ENCODE measurements at places on chromosomes 11 and 22.
A peak's percentile ranks its signal among the peaks of the same experiment; 100 is the strongest.

DNA sequence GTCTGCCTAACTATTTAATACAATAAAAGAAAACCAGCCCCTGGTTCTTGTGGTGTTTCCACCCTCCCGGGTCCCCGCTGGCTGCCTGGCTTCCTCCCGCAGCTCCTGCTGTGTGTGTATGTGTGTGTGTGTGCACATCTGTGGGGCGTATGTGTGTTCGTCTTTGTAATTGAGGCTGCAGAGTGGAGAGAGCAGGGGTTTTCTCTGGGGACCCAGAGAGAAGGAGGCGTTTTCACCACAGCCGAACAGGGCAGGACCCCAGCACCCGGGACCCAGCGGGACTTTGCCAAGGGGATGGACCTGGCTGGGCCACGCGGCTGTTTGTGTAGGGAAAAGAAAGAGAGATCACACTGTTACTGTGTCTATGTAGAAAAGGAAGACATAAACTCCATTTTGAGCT is 42.7 kb downstream of the IGLL1 start:
- DNase-seq, result no peak

DNA sequence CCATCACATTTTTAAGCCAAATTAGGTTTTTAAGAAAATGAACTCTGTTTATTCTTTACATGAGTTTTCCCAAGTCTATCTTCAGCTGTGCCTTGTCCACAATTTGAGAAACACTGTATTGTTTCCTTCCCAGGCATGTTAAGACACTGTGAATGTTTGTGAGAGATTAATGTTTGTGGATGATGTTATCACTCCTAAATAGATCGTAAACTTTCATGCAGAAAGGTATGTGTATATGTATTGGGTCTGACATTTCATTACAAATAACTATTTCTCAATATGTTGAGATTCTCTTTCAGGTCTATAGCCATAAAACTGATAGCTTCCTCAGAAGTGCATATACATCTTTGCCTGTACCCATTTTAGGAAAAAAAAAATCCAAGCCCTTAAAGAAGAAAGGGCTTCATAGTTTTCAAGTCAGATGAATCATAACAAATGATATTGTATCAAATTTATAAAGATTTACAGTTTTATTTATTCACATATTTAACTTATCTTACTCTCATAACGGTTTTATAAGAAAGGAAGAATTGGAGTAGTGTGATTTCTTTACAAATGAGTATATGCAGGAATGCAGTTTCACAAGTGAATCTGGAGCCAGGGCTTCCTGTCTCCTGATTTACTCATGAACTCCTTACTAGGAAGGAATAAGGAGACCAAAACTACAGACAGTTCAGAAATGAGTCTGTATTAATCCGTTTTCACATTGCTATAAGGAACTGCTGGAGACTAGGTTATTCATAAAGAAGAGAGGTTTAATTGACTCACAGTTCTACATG is 11.2 kb downstream of the OR8D1 start:
- DNase-seq, result no peak

DNA sequence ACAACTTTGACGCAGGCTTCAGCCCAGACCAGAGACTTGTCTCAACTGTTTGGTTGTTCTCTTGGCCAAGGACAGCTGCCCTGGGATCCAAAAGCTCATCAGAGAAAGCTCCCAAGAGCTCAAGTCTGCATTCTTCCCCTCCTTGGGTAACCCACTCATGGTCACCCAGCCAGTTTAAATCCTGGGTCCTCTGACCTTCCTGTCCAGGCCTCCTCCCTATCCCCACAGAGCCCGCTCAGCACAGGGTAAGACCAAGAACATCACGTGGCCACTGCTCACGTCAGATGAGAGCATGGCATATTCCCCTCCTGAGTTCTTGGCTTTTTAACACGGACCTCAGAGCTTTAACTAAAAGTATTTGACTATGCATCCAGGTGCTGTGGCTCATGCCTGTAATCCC is 25.8 kb downstream of the TSKU start:
- DNase-seq, result no peak

DNA sequence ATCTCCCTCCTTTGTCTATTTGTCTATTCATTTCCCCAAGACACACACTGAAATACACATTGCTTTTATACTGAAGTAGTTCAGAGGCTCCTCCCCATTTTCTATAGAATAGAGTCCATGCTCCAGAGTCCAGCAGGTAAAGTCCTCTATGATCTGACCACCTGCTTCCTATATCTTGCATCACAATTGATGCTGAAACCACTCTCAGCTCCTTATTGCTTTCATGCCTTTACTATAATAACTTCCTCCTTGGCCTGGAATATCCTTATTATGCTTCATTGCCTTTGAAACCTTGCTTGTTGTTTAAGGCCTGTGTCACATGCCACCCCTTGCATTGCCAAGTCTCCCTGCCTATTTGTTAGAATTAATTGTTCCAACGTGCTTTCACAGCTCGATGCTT is 12.6 kb downstream of the OR6Q1 start:
- DNase-seq, result no peak

- DNase-seq, result peak; percentile 29
These were observed 100.2 kb upstream of the GAL start for GRCh38 chr11:68584097-68584496.

GRCh38 chr22:27148055-27148454 is 490.7 kb downstream of the MIAT start:
- no peak for DNase-seq

- no peak for DNase-seq
These were observed 36.5 kb upstream of the MYOD1 start for GRCh38 chr11:17682848-17683247.

DNA sequence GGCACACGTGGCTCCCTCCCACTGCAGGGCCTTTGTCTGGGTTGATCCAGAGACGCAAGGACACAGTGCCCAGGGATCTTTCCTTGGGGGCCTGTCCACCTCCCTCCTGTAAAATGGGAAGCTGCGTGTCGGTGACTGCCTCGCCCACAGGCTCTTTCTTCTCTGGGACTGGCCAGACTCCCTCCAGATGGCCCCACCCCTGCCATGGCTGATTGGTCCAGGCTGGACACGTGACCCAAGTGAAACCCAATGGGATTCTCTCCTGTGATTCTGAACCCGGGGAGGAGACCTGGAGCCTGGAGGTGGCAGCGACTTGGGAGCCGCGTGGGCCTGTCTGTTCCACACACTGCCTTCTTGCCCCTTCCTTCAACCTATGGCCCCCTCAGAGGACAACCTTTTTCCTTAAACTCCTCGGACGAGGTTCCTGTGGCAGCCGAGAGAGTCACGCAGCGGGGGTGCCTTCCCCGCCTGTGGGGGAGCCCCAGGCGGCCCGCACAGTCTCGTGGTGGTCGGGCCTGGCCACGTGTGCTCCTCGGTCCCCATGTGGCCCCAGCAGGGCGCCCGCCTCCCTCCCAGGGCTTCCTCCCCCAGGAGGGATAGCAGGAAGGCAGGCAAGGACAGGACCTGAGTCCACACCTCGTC is 12.4 kb upstream of the MPPED1 start:
- DNase-seq, result no peak

DNA sequence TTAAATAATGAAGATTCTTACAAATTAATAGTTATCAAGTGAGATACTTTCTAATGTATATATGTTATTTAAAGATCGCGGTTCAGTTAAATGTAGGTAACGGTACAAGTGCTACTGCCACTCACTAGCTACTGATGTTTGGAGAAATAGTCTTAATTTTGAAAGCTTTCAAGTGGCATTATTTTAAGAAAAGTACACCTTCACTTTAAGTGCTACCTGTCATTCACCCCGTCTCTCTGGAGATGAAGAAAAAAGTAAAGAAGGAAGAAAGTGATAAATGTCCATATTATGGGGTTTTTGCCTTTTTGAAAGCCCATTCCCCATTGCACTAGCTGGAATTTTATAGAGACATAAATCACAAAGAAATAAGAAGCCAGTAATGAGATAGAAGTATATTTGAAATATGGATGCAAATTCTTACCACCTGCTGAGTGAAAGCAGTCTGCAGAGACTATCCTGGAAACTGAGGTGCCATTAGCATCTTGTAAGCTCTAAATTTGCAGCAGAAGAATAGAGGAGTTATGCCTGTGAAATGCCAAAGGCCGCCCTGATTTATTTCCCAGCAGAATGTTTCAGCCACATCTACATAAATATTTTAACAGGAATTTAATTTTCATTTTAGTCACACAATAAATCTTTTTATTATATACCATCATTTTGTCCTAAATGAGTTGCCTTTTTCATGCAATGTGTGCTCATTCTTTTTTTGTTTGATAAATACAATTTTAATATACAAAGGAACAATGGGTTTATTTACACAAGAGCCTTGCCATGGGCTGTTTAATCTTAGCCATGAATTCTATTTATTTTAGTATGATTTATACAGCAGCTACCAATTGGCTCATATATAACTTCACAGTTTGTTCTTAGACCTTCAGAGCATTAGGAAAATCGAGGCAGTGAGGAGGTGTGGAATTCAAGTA is 489.9 kb upstream of the RAG2 start:
- DNase-seq, result no peak

DNA sequence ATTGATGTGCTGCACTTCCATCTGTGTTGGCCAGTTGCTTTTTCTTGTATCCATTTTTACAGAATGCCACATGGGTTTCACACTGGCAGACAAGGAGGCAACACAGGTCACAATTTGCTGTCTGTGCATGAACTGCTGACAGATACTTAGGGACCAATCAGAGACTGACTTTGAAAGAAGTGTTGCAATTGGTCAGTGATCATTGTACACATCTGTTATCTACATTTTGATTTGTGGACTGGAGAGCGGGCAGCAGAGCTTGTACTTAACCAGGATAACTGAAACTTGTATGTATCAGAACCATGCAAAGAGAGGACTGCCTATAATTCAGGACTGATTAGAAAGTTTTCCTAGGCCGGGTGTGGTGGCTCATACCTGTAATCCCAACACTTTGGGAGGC is 21.8 kb downstream of the PRR5 start:
- DNase-seq, result no peak

DNA sequence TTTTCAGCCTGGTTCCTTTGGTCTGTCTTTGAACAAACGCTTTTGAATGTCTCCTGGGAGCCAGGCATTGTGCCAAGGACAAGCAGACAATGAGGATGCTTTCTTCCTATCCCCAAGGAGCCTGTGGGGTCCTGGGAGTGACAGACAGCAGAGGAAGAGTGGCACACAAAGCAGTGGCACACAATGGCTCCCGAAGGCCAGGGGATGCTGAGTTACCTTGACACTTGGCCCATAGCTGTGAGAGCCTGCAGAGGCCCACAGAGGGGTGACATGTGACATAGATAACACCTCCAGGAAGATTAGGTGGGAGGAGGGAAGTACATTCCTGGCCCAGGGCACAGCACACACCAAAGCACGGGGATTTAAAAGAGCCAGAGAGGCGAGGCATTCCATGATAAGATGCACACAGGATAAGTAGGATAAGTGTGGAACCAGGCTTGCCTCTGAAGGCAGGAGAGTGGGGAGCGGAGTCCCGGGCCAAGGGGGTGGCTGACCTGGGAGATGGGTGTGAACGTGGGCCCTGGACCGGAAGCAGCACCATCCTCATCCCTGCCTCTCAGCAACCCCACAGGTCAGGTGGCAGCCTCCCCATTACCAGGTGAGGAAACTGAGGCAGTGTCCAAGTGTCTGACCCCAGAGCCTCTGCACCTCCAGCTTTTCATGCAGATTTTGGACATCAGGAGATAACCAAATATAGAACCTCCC is 6.3 kb downstream of the UPB1 start:
- DNase-seq, result no peak

DNA sequence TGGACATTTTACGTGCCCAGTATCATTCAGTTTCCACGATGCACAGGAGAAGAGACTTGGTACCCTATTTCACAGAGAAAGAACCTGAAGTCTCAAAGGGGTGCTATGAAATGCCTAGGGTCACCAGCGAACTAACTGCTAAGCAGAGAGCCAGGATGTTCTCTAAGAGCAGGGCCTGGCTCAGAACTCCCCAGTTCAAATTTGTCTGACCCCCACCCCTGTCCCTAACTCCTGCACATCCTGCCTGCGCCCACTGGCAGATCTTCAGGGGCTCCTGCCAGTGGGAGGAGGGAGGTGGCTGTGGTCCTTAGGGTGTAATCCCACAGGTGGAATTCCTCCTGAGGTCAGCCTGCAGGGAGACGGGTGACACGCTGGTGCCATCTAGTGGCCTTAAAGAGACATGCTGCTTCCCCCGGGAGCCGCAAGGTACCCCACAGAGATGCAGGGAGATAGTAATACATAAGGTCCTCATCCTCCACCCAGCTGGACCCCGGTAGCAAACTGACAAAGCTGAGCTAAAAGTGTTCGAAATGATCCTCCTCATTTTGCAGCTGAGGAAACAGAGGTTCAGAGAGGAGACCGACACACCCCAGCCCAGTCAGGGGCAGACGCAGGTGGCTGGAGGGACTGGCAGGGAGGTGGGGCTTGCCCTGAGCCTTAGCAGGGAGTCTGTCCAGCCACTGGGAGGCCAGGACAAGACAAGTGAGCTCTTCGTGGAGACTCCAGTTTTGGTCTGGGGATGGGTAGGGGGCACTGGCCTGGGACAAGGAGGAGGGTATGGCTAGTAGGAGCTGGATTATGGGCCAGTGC is 34.1 kb downstream of the MB start:
- DNase-seq, result peak; percentile 41

DNA sequence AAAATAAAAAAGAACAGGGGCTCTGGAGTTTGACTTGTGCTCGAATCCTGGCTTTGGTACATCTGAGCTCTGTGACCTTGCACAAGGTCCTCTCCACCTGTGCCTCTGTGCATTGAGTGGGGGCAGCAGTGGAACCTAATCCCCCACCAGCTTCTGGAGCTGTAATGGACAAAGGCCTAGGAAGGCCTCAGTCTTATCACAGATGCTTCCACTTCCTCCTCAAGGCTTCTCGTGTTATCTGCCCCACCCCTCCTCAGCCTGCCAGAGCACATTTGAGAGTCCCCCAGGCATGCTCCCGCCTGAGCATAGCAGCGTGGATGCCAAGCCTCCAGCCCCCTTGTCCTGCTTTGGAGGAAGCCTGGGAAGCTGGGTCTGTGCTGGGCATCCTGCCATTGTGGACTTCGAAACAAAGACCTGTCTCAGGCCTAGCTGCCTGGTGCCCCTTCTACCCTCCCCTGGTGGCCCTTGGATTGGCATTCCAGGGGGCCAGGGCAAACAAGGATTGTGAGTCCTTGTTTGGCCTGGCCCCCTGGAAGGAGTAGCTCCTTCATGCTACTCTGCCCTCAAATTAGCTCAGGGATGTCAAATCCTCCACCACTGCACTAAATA is 15.0 kb downstream of the SLC35E4 start:
- DNase-seq, result no peak

DNA sequence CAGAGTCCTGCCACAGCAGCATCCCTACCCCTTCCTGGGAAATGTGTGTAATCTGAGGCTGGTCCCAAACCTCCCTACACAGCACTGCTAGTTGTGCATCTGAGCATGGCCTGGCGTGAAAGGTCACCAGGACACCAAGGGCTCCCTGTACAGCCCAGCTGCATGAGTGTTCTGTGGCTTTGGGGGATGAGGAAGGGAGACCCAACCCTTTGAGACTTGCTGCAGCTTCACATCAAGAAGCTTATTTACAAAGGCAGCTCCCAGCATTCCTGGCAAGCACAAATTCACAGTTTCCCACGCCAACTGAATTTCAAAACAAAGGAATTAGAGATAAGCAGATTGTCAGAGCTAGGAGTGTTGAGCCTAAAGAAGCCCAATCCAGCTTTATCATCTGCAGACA is 32.2 kb downstream of the CSNK2A3 start:
- no peak for DNase-seq

GRCh38 chr11:134289789-134290188 is 13.6 kb downstream of the GLB1L3 start:
- DNase-seq, result no peak
